ENCODE measurements at places on chromosomes 11 and 22.

DNA sequence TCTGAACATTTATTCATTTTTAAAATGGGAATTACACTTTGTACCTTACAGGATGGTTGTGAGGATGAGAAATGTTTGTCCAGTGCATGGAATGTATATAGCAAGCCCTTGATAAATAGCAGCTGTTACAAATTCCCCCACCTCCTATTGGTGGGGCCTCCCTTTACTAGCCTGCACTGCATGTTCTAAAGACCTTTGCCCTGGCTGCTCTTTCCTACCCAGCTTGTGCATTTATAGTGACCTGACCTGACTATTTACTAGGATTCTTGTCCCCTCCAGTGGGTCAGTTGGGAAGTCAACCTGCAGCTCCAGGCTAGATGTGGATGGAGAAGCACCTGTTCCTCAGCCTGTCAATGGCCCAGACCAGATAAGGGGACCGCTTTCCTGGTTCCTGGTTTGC, 180.3 kb downstream of the HIPK3 start:
- DNase-seq = no peak

DNA sequence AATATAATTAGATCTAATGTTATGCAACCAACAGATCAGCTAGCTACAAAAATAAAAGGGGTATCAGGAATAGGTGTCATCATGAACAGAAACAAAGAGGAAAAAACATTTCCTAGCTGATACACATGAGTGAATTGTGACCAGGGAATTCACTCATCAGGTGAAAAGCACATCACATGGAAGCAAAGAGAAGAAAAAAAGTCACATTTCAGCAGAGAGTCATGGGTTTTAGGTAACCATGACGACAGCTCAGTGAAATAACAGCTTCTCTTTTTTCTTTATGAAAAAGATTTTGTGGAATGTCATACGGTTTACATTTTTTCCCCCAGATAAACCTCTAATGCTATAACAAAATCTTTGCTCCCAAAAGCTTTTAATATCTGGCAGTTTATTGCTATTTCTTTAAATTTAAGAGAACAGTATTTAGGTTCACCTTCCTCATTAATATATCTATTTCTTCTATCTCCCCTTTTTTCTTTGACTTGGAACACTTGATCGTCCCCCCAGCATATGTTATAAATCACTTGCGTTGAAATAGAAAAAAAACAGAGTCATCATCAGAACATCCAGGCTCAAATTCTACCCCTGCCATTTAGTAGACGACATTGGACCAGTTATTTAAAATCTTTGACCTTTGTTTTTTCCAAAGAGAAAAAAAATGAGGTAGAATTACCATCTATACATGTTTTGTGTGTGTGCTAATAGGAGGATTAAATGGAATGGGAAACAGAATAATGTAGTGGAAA, 5.3 kb downstream of the TYR start:
- no peak for DNase-seq

GRCh38 chr11:131463649-131464425, 93.4 kb downstream of the NTM start:
- DNase-seq = no peak

DNA sequence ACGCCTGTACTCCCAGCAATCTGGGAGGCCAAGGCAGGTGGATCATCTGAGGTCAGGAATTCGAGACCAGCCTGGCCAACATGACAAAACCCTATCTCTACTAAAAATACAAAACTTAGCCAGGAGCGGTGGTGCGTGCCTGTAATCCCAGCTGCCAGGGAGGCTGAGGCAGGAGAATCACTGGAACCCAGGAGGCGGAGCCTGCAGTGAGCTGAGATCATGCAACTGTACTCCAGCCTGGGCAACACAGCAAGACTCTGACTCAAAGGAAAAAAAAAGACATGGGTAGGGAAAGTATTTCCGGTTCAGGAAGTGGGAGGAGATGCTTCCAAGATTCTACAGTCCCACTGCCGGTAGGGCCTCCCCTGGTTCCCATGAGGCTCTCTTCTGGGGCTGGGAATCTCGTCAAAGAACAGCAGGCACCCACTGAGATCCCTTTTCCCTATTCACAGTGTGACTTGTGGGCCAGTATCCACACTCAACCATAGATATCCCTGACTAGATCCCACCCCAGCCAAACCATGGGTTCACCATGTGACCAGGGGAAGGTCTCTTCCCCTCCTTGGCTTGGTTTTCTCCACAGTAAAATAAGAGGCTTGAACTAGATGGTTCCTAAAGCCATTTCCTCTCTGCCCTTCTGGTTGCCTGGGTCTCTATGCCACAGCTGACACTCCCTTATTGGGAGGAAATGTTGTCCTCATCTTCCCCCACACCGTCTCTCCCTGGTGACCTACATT, 443.3 kb downstream of the BUD13 start:
- no peak for DNase-seq

DNA sequence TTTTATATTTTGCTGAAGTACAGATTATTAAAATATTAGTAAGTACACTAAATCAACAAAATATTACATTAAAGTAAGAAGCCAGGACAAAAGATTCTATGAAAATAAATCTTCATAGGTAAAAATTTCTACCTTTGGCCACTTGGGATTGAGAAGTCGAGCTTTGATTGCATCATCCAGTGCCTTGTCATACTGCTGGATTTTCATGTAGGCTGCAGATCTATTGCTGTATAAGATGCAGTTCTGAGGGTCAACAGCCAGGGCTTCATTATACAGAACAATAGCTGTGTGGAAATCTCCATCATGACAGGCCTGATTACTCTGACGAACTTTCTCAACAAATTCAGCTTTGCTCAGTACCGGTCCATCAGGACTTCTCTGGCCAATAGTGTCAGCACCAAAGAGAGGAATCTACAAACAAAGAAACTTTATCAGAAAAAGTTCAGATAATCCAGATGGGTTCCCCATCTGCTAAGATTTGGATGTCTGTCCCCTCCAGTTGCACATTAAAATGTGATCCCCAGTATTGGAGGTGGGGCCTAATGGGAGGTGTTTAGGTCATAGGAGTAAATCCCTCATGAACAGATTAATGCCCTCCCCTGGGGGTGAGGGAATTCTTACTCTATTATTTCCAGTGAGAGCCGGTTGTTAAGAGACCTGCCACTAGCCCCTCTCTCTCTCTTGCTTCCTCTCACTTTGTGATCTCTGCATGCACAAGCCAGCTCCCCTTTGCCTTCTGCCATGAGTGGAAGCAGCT, 50.0 kb downstream of the TTC28 start:
- no peak for DNase-seq

DNA sequence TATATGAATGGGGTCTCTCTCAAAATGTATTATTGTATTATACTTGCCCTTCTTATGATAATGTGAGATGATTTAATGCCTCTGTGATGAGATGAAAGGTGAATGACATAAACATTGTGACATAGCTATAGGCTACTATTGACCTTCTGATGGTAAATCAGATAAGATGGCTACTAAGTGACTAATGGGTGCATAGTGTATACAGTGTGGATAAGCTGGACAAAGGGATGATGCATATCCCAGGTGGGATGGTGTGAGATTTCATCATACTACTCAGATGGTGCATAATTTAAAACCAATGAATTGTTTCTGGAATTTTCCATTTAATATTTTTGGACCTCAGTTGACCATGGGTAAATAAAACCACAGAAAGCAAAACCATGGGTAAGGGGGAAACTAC, 243.5 kb downstream of the SBF2 start:
- no peak for DNase-seq

GRCh38 chr22:38088629-38089473, 4.9 kb upstream of the SLC16A8 start:
- DNase-seq = no peak

Measured in RPMI8226 (cell line).